Brain (organoid and tissue), 16 donors: ENCODE measurements at places on chromosomes 6 and 20.

DNA sequence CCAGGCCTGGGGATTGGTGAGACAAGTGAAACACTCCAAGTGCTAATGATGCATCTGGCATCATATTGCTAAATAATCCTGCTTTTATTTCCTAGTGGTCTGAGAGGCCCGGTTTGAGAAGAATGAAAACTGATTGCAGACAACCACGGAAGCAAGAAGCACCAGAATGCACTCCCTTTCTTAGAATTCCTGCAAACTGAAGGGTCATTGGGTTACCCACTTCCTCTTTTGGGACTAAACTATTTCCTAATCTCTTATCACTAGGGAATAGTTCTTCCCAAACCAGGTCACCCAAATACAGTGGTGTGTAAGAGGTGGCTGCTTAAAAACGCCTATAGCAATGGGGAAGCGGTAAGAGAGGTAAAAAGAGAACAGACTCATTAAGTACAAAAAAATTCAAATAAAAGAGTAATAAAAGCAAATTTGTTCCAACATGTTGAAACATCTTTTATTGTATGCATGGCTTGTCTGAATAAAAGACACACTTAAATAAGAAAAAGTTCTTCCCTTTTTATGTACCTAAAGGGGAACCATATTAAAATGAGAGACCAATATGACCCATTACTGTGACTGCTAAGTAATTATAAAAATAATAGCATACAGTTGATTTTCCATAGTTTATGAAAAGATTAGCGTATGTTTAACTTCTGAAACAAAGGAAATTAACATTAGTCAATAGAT, 125.8 kb downstream of the MYB start:
- DNase-seq, result no peak

DNA sequence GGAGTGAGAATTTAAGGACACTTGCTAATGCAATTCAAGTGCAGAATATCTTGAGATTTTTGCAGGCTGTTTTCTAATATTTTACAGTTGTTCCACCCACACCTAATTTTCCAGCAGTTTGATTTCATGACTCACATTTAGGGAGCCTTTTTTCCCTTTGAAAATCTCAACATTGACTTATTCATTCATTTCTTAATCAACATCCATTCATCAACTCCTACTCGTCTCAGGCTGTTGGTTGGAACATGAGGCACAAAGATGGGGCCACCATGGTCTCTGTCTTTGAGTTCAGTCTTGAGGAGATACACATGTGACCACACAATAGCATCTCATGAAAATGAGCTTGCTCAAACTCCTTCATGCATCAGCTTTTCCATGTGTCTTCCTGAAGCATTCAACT, 135.6 kb downstream of the UNC5CL start:
- no peak for DNase-seq

DNA sequence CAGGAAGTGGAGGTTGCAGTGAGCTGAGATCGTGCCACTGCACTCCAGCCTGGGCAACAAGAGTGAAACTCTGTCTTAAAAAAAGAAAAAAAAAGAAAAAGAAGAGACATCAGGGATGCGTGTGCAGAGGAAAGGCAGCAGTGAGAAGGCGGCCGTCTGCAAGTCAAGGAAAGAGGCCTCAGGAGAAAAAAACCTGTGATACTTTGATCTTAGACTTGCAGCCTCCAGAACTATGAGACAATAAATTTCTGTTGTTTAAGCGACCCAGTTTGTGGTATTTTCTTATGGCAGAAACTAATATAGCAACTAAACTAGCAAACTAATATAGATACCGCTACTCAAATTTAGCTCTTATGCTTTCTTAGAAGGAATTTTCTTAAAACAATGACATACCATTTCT, 36.1 kb downstream of the FGD2 start:
- no peak for DNase-seq

GRCh38 chr6:25617997-25618396, 34.0 kb upstream of the SCGN start:
- no peak for DNase-seq
